ENCODE measurements at places on chromosomes 4 and X. TPM values are rescaled to one million over a fixed set of nuclear protein-coding genes. Genes with fewer than 3 reads are reported as not detected.
A peak's percentile ranks its signal among the peaks of the same experiment; 100 is the strongest.

- DNase-seq = no peak
Measured at GRCh38 chr4:7273738-7274297, 81.5 kb downstream of the SORCS2 start.

DNA sequence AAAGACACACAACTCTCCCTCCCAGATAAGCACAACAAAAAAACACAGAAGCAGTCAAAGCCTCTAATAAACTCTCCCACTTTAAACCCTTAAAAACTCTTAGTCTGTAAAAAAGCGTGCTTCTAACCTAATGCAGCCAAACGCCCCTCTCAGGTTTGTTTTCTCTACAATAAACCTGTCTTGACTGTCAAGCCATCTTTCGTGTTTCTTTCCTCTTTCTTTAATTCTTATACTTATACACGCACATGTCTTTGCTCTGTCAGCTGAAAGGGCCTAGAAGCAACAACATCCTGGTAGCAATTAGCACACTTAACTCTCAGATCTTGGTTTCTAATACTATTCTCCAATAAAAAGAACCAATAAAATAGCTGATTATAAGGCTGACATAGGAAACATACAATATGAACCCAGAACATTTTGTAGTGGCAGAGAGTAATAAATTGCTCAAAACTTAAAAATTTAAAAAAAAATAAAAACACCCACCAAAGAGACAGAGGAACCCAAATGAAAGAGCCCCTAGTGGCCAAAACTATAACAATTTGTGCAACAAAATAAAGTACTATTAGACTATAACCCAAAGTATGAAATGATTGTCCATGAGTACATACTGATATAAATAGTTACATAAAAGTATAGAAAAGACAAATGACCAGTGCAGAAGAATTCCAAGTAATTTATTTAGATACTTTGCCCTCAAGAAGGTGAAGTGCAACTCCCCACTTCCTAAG is 440.4 kb upstream of the ADGRL3 start:
- no peak for DNase-seq

GRCh38 chr4:148330724-148331123 is 111.5 kb downstream of the NR3C2 start:
- DNase-seq = no peak

DNA sequence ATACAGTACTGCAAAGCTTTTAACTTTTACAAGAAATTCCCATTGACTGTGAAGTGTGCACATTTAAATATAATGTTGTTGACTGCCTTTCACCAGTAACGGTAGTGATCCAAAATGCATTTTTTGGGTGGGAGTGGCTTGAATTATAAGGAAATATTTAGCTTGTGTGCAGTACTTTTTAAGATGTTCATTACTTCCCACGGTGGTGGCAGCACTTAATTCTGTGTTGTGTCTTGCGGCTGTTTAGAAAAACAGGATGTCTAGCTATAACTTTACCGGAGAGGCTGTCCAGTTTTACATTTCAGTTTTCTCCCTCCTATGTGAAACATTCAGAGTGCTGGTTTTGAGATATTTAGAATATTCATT is 1.7 kb downstream of the TMEM131L start:
- DNase-seq = no peak

- DNase-seq = no peak
Measured at GRCh38 chrX:109862433-109862832, 129.4 kb upstream of the ACSL4 start.

DNA sequence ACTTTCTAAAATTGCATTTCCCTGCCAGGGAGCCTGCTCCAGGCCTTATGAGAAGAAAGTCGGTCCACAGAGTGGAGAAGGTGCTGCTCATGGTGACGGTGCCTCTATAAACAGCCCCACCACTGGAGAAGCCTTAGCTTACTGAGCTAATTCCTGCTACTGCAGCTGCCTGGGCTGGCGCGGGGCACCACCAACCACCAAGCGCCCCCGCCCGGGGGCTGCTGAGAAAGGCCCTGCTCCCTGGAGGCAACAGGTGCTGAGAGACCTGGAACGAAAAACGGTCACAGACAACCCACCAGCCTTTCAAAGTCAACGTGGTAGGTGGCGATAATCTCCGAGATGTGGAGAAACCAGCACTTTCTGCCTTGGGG is 2.9 kb downstream of the HCFC1 start:
- no peak for DNase-seq

DNA sequence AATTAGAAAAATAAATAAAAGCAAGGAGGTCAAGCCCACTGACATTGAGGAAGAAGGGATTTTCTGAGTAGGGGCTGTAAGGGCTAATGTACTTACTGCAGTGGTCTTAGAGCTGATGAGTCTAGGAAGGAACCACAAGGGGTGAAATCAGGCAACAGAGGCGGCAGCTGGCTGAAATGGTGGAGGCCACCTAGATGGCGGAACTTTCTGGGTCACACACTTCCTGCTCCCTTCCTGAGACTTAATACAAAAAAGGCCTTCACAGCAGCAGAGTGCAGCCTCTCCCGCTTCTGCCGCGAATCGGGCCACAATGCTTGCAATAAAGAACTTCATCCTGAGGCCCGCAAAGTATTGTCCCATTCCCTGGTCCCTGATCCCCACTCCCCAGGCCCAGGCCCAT is 15.4 kb downstream of the SNX12 start:
- DNase-seq = no peak

- DNase-seq = no peak
Measured at GRCh38 chr4:22625311-22625710, 67.4 kb upstream of the GBA3 start.

- no peak for DNase-seq
Measured at GRCh38 chrX:109696146-109696740, 36.8 kb downstream of the ACSL4 start.

DNA sequence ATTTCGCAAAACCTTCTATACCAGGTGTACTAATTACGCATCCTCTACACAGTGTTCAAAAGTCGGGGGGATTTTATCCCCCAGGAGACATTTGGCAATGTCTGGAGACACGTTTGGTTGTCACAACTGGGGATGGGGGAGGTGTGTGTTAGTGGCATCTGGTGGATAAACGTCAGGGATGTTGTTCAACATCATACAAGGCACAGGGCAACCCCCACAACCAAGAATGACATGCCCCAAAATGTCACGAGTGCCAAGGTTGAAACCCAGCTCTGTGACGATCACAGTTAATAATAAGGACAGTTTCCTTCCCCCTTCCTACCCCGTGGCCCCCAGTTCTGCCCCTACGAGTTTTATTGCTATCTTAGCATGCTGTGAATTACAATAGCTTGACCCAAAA is 15.9 kb upstream of the SEL1L3 start:
- DNase-seq = no peak

- DNase-seq = peak; percentile 26
Measured at GRCh38 chr4:168076989-168077725, 15.2 kb upstream of the ANXA10 start.

GRCh38 chr4:55721651-55722050 is 85.6 kb upstream of the NMU start:
- no peak for DNase-seq

GRCh38 chr4:153113838-153114105 is 90.5 kb upstream of the TRIM2 start:
- no peak for DNase-seq

DNA sequence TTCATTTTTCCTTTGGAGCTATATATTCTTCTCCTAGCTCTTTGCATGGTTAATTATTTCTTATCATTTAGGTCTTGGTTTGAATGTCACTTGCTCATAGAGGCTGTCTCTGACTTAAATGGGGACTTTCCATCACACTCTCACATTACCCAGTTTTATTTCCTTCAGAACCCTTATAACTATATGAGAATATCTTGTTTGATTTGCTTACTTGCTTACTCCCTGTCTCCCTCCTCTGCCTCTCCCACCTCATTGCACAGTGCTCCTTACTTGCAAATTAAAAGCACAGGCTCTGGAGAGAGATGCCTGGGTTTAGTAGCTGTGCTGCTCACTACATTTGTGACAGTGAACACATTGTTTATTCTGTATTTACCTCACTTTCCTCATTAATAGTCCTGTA is 174.6 kb downstream of the SOWAHB start:
- no peak for DNase-seq

GRCh38 chr4:177376024-177376423 is 66.2 kb downstream of the AGA start:
- no peak for DNase-seq

GRCh38 chr4:181745933-181746625 is 497.1 kb upstream of the TENM3 start:
- no peak for DNase-seq

DNA sequence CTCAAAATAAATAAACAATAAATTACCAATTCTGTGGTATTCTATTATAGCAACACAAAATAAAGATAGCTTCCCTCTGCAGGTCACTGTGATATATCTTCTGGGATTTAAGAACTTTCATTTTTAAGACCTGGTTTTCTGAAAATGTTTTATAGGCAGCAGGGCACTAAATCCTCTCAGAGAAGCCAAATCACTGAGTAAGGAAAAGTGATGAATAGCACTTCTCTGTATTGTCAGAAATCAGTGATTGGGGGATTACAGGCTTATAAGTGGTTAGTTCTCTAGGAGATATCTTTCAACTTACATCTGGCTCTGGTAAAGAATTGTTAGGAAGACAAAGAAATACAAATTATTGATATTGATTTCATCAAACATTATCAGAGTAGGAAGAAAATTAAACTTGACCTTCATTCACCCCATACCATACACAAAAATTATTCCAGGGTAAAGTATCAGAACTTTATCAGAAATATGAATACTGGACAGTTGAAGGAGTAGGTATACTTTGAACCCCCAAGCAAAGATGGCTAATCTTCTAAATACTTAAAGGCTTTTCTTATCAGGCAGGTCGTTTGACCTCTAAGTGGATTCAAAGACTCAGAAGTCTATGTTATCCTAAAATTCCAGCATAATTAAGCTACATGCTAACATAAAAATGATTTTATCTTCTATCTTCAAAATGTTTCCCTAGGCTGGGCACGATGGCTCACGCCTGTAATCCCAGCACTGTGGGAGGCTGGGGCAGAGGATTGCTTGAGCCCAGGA is 81.6 kb upstream of the USP9X start:
- DNase-seq = no peak

DNA sequence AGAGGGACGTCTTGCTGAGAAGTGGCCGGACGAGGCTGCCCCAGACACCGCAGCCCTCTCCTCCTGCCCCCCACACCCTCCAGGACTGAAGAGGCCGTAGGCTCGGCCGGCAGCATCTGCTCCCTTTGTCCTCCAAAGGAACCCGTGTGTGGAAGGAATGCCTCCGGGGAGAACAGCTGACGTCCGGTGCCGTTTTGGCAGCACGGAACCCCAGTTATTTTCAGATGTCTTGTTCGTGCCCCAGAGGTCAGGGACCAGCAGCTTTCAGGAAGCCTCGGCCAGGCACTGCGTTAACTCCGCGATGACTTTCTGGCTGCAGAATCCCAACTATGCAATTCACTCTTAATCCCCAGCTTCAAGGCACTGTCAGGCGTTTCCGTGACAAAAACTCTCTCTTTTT is 10.9 kb upstream of the PPP2R3B start:
- peak; percentile 35 for DNase-seq

GRCh38 chr4:88759895-88760290 is 62.3 kb upstream of the NAP1L5 start:
- DNase-seq = peak; percentile 28

DNA sequence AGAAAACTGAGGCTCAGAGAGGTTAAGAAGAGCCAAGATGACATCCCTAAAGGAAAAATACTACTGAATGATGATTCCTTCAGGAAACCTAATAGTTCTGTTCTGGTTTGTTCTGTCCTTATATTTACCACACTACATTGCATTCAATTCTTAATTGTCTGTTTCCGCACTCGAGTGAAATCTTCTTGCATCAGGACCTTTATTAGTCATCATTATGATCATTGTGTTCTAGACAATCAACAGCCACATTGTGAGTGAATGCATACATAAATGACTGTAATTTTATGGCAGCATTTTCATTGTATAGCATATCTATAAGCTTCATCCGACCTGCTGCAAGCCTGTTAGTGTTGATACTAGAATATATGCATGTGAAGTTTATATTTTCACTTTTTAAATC is 156.7 kb upstream of the FAM241A start:
- DNase-seq = no peak

DNA sequence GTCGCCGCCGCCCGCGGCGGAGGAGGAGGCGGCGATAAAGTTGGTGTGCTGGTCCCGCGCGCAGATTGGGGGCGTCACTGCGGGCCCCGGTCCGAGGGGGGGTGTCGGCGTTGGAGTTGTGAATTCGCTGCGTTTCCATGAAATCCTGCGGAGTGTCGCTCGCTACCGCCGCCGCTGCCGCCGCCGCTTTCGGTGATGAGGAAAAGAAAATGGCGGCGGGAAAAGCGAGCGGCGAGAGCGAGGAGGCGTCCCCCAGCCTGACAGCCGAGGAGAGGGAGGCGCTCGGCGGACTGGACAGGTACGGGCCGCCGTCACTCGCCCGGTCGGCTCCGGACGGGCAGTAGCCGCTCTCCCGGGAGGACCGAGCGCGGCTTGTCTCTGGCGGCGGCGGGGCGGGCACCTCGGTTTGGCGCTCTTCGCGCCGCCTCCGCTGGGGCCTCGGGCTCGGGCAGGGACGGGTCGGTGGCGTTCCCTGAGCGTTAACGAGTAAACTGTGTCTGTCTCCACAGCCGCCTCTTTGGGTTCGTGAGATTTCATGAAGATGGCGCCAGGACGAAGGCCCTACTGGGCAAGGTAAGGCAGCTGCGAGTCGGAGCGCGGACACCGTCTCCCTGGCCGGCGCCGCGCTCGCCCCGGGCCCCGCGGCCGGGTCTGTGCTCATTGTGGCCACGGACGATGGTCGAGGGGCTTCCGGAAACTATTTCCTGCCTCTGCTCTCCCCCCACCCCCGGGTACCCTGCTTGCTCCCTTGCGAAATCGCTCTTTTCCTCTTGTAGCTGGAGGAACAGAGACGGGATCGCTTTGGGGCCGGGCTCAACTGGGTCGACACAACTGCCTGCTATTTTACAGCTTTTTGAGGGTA is 658 bp downstream of the KDM6A start:
- DNase-seq = no peak

DNA sequence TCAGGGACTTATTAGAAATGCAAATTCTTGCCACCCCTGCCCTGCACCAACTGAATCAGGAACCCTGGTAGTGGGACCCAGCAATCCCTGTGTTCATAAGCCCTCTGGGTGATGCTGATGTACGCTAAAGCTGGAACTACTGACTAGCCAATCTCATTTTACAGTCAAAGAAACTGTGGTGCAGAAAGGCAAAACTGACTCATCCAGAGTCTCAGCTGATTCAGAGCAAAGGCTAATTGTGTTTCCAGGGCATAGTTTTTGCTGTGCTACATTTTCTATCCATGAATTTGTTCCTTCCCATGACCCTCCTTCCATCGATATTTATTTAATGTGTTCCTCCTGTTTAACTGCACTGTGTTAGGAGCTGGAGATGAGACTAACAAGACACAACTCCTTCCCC is 207.5 kb downstream of the REPS2 start:
- no peak for DNase-seq

The PLAC1 gene
- 1.8 TPM for polyA plus RNA-seq

The CAPN6 gene
- 557 TPM for polyA plus RNA-seq

The XK gene
- 8.9 TPM for polyA plus RNA-seq

The ETNPPL gene
- polyA plus RNA-seq = not detected

The GLRA3 gene
- not detected for polyA plus RNA-seq

The HMGB3 gene
- 53.7 TPM for polyA plus RNA-seq

The ZNF81 gene
- 4.2 TPM for polyA plus RNA-seq

The PABPC1L2B gene
- not detected for polyA plus RNA-seq

The SERTM2 gene
- polyA plus RNA-seq = 0.28 TPM

The AFP gene
- not detected for polyA plus RNA-seq

The CSAG3 gene
- polyA plus RNA-seq = not detected

The CLDN34 gene
- not detected for polyA plus RNA-seq

All from forelimb muscle (tissue), 1 donor.